ENCODE measurements at places on chromosomes 3 and 15. TPM values are rescaled to one million over a fixed set of nuclear protein-coding genes. Genes with fewer than 3 reads are reported as not detected.

The EFHB gene
- total RNA-seq, result 0.50 TPM

The TRIM42 gene
- not detected for total RNA-seq

The RBMS3 gene
- total RNA-seq, result 53.0 TPM

The FAM98B gene
- total RNA-seq, result 11.1 TPM

The IL5RA gene
- 0.13 TPM for total RNA-seq

The ITIH1 gene
- not detected for total RNA-seq

The SCAANT1 gene
- total RNA-seq, result not detected

The CHRNA5 gene
- total RNA-seq, result 0.80 TPM

The SLC41A3 gene
- total RNA-seq, result 38.2 TPM

The POPDC2 gene
- 85.5 TPM for total RNA-seq

The KAT2B gene
- 51.5 TPM for total RNA-seq
